Hematopoietic multipotent progenitor cell (in vitro differentiated cells): ENCODE measurements at places on chromosomes 16 and 17.

DNA sequence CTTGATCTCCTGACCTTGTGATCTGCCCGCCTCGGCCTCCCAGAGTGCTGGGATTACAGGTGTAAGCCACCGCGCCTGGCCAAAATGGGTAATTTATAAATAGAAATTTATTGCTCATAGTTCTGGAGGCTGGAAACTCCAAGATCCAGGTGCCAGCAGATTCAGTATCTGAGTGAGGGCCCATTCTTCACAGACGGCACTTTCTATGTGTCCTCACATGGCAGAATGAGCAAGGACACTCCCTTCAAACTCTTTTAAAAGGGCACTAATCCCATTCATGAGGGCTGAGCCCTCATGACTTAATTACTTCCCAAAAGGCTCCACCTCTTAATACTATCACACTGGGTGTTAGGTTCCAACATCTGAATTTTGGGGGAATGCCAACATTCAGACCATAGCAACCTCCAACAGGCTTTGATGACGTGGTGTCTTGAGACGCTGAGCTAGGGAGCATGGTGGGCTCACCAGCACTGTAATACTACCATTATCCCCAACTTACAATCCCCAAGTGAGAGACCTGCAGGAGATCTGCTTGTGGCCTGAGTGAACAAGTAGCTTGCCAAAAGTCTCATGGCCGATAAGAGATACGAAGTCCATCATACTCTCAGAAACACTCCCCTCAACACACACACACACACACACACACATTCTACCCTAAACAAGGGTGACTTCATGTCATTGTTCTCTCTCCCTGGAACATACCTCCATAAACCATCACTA, 8.5 kb downstream of the CMTM4 start:
- no peak for DNase-seq

- DNase-seq: no peak
Observed at GRCh38 chr16:55301385-55302008, 22.5 kb upstream of the IRX6 start.

DNA sequence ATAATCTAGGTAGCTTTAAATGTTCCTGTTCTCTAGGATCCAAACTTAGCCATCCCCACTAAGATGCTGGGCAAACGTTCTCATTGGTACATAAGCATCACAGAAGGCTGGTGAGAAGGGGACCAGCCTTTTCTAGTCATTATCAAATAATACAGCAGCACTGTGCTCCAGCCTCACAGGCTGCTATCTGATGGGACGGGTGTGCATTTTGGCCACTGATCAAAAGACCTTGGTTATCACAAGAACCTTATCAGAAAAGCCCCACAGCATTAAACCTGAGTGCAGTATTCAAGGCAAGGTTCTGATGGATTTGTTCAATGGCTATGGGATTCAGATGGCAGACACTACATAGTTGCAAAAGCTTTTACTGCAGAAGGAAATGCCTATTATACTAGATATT, 19.1 kb upstream of the KPNB1 start:
- DNase-seq: no peak

DNA sequence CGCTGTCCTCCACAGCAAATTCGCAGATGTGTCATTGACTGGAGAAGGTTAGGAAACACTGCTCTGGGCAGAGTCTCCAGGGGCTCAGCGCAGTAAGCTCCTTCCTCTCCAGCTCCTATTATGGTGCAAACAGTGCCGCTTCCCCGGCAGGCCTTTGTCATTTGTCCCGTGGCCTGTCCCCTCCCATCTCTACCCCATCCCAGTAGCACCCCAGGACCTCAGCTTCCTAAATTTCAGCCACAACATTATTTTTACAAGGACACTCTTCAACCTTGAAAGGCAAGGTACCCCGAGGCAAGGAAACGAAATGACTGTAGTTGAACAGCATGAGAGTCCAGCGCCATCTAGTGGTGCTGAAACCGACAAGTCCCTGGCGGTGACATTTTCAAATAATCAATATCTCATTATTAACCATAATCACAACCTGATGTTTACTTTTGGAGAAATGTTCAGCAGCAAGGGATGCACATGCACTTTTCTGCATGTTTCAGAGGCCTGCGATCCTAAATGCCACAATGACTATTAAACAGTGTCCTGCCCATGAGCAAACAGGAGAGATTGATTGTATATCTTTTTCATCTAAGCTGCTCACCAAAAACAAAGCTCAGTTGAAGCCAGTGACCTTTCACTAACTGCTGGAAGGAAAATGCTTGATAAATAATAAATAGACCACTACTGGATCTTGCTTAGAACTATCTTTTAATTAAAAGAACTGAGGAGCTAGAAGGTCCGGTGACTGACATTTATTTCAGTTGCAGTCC, 16.5 kb downstream of the MRPS23 start:
- peak; percentile 55 for DNase-seq

DNA sequence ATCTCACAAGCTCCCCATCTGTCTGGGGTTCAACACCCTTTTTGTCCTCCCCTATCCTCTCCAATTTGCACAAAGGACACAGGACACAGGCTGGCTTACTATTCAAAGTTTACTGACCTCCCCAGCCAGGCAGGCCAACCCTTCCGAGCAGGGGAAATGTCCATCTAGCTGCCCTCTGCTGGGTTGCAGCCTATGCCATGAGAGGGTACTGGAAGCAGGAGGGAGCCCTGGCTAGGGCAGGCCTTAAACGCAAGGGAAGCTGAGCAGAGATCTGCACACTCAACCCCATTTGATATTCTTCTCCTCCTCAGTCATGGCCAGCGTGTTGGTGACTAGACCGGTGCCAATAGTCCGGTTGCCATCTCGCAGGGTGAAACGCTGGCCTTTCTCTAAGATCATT, 3.5 kb downstream of the TUFM start:
- DNase-seq: no peak

DNA sequence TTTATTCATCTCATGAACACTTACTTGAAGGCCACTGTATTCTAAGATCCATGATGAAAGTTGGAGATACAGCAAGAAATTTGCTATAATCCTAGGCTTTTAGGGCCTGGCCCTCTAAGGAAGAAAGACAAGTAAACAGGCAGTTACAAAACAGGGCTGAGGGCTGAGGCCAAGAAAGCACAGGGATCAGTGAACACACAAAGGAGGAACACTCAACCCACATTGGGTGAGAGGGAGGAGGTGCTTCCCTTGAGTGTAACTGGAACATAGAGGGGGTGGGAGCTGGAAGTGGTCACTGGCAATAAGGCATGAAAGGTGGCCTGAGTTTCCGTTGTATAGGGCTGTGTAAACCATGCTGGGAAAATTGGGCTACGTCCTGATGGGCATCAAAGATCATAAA, 112.2 kb downstream of the ZNF18 start:
- no peak for DNase-seq

DNA sequence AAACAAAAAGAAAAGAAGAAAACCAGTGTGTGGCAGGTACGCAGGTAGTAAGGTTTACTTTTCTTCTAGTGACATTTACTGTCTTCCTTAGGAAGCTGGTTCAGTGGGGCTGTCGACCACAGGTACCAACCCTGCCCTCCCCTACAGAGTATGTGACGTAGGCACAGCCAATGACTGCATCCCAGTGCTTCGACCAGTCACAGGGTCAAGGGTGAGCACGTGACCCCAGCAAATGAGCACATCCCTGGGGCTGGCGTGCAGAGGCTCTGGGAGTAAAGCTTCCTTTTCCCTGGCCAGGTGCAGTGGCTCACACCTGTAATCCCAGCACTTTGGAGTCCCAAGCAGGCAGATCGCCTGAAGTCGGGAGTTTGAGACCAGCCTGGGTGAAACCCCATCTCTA, 38.9 kb upstream of the PLCG2 start:
- no peak for DNase-seq

- no peak for DNase-seq
Observed at GRCh38 chr17:33291248-33292200, 1.6 kb downstream of the ASIC2 start.

GRCh38 chr17:17388657-17389496, 85.7 kb downstream of the NT5M start:
- DNase-seq: no peak

DNA sequence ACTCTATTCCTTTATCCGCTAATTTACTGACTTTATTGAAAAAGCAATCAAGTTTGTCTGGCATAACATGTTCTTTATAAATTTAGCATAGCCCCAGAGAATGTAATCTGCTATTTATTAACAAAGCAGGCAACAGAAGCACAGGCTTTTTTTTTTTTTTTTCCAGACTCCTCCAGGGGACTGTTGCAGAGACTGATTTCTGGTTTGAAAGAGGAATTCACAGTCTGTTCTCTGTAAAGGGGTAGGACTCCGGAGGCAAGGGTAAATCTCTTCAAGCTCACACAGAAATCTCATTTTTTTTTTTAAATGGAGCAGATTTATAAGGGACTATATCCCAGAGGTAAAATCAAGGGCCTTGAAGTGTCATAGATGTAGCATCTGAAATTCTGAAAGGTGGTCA, 1386.5 kb upstream of the CDH8 start:
- DNase-seq: no peak

- no peak for DNase-seq
Observed at GRCh38 chr17:19975601-19976000, 2.0 kb downstream of the AKAP10 start.

DNA sequence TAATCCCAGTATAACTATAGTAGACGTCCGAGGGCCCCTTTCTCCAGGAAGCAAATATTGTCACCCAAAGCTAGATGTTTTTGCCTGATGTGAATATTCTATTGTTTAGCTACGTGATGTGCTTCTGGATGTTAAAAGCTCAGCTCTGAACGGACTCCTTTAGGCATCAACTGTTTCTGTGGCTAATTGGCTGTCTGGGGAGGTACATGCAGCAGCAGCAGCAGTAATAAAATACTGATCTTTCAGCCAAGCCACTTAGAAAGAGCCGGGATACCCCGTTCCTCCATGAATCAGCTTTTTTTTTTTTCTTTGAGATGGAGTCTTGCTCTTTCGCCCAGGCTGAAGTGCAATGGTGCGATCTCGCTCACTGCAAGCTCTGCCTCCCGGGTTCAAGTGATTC, 43.0 kb downstream of the TRARG1 start:
- DNase-seq: no peak

GRCh38 chr17:73320601-73321264, 8.9 kb upstream of the CDC42EP4 start:
- no peak for DNase-seq

DNA sequence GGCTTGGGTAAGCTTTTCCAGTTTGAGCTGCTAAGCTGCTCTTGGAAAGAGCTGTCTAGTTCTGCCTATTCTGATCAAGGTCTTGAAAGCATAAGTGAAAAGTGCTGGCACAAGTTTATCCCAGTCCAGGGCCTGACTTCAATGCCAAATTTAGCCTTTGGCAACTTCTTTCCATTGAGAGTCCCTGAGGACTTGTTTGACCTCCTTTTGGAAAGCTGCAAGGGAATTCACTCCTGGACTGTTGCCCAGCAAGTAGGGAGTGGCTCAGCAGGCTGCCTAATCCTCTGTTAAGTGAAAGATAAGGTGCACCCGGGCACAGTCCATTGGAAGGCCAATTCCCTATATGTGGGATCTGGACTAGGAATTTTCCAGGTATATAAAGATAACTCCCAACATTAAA, 16.0 kb upstream of the TANC2 start:
- DNase-seq: no peak

- peak; percentile 74 for DNase-seq
Observed at GRCh38 chr17:40311575-40311974, 2.6 kb downstream of the RARA start.

DNA sequence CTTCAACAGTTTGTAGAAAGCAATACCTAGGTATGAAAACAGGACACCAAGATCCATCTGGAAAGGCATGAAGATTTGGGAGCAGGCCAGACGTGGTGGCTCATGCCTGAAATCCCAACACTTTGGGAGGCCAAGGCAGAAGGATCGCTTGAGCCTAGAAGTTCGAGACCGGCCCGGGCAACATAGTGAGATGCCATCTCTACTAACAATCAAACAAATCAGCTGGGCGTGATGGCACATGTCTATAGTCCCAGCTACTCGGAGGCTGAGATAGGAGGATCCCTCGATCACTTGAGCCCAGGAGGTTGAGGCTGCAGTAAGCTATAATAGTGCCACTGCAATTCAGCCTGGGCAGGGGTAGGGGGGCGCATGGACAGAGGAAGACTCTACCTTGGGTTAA, 20.3 kb downstream of the LITAF start:
- no peak for DNase-seq

DNA sequence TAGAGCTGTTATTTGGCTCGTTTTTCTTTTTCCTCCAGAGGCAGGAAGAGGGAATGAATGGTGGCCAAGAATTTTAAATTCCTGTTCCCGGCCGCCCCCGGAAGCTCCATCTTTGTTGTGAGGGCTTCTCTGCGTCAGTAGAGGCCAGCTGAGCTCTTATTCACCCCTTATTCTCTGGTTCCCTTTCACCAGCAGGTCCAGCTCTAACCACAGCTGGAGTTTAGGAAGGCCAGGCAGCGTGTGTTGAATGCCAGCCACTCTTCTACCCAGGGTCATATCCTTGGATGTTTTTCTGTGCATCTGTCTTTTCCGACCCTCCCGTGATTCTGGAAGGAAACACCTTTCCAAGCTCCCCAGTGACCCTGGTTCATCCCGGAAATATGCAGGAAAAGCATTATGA, 570.5 kb downstream of the WWOX start:
- DNase-seq: no peak

GRCh38 chr17:54153423-54153822, 330.7 kb downstream of the KIF2B start:
- no peak for DNase-seq

DNA sequence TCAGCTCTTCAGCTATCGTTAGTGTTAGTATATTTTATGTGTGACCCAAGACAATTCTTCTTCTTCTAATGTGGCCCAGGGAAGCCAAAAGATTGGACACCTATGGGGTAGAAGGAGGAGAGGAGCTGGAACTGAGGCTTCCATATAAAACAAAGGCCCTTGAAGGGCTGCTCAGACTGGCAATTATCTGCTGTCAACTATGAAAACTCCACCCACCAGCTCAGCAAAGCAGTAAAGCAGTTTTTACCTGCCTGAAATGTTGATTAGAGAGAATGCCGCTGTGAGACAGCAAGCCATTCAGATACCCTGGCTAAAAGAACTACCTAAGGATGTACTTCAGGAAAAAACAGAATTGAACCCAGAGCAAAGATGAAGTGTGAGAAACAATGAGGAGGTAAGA, 45.9 kb upstream of the GNAO1 start:
- DNase-seq: no peak

GRCh38 chr17:37507111-37507510, 17.4 kb downstream of the DUSP14 start:
- no peak for DNase-seq

DNA sequence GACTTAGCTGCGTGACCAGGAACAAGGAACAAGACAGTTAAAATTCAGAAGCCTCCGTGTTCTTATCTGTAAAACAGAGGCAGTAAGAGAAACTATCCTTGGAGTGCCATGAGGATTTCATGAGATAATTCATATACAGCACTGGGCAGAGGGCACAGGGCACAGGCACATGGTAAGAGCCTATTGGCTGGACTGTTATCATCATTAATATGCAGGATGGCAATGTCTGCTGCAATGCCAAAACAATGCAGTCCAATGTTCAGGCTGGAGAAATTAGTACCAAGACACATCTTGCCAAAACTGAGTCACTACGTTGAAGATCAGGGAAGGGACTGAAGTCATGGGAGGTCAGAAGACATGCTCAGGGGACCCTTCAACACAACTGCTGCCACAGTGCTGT, 13.6 kb downstream of the CDRT4 start:
- no peak for DNase-seq

- no peak for DNase-seq
Observed at GRCh38 chr17:16178836-16179235, 36.5 kb downstream of the NCOR1 start.

GRCh38 chr16:86877108-86877507, 298.8 kb downstream of the FOXL1 start:
- DNase-seq: no peak

- no peak for DNase-seq
Observed at GRCh38 chr17:20307326-20307910, 159.9 kb downstream of the LGALS9B start.

- DNase-seq: no peak
Observed at GRCh38 chr17:44335564-44335963, 9.5 kb upstream of the GRN start.
